A172 (cell line): ENCODE measurements at places on chromosomes 4 and X. TPM values are rescaled to one million over a fixed set of nuclear protein-coding genes. Genes with fewer than 3 reads are reported as not detected.

DNA sequence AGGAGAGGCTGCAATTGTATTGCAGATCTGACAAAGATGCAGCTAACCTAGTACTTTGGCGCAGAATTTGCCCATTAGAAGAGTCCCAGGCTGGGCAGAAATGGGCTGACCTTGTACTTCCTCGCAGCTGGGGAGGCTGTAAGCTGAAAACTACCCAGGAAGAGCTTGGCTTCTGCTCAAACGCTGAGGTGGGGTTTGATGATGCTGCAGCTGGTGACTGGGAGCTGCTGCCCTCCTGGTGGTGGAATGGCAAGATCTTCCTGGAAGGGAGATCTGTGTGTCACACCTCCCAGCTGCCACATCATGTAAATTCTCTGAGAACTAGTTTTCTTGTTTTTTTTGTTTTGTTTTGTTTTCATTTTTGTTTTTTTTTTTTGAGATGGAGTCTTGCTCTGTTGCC, 17.4 kb downstream of the CCNG2 start:
- DNase-seq, result no peak

GRCh38 chr4:73869130-73870055, at the start of gene CXCL1:
Gene CXCL1, plus strand, starts transcription at chr4:73869393. Its CDS starts 78 bp downstream, at chr4:73869471.
- DNase-seq, result no peak

Gene SPANXC
- not detected in 2 replicates for total RNA-seq

Gene QDPR
- total RNA-seq, result 9.9 and 23.4 TPM in 2 replicates
